ENCODE measurements at places on chromosomes 3 and 15.

DNA sequence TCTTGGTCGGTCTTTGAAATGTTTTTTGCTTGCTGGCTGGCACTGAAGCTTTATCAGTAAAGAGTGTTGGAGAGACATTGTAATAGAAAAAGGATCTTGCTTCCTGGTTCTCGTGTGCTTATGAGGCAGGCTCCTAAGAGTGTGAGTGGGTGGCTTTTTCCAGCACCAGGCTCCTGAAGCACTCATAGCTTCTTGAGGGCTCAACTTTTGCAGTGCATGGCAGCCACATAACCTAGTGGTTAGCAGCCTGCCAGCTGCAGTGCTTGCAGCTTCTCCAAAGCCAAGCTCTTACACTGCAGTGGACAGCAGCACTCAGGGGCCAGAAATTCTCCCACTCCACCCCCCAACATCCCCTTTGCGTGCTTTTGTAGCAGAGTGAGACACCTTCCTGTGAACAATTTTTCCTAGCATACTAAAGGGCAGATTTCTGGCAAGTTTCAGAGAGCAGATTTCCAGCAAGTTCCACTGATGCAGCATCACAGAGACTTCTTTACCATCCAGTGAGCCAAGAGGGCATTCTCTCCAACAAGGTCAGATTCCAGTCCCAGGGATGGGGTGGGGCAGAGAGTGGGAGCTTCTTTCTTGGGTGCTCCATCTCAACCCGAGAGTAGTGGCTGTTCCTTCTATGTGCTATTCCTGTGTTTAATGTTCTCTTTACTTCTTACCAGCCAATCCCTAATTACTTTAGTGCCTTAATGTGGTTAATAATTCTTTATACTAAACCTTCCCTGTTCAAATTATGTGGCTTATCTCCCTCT, 15.8 kb upstream of the ARHGEF26 start:
- DNase-seq, result no peak

GRCh38 chr3:3907023-3907422, 107.8 kb downstream of the LRRN1 start:
- DNase-seq, result no peak

DNA sequence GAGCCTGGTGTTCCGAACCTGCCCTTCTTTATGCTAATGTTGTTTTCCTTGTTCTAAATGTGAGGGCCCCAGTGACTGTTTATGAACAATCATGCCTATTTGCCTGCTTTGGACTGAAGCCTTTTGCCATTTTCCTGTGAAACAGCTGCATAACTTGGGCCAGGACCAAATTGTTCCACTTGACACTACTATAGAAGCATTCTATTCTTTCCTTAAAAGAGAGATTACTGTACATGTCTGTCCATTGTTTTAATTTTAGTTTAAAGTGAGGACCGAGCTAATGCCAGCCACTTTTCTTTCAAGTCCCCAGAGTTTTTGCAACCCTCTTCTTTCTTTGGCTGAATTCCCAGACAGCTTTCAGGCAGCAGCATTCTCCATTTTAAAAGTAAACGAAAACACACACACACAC, 980.3 kb downstream of the CADM2 start:
- no peak for DNase-seq

DNA sequence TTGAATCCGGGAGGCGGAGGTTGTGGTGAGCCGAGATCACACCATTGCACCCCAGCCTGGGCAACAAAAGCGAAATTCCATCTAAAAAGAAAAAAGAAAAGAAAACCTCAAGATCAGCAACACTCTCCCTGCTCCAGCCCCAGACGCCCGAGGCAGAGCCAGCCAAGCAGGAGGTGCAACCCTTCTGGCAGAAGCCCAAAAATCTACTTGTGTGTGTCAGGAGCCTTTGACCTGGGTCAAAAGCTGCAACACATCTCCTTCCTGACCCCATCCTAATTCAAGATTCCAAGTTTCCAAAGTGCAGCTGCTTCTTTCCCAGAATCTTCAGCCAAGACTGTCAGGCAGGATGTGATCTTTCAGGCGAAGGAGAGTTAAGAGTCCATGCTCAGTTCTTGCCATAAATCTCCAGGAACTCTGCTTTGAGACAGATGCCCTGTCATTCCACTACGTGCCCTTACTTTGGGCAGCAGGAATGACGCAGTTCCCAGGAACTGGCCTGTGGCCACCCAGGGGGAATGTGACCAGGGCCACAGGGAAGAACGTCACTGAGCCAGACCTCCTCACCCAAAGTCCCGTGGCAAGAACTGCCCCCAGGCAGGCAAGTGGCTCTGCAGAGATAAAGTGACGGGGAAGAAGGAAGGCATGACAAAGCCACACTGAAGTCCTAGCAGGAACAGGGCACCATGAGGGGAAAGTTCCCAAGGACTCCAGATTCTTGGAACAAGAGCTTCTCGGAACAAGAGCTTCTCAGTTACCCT, 39.4 kb downstream of the SH3BP5 start:
- DNase-seq, result no peak

- DNase-seq, result no peak
Observed at GRCh38 chr3:88824666-88825564, 282.5 kb upstream of the EPHA3 start.

DNA sequence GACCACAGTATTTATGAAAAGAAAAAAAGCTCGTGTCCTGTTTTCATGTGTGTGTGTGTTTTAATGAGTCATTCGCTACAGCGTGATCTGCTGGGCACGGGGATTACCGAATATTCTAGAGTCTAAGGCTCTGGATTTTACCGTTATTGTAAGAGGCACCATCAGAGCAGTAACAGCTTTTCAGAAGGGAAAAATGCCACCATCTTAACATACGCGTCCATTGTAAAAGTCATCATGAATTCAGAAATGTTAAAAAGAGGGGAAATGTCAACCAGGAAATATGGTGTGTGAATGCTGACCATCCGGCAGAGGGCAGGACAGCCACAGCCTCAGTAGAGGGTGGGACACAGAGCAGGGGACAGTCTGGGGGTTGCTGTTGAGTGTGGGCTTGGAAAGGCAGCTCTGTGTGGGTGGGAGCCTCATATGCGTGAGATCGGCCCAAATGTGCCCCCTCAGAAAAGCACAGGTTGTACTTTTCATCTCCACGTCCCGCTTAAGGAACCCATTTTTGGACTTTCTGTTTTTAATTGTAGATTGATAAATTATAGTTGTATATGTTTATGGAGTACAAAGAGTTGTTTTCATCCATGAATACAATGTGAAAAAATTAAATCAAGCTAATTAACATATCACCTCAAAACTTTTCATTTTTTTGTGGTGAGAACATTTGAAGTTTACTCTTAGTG, 69.6 kb downstream of the ASB7 start:
- no peak for DNase-seq

DNA sequence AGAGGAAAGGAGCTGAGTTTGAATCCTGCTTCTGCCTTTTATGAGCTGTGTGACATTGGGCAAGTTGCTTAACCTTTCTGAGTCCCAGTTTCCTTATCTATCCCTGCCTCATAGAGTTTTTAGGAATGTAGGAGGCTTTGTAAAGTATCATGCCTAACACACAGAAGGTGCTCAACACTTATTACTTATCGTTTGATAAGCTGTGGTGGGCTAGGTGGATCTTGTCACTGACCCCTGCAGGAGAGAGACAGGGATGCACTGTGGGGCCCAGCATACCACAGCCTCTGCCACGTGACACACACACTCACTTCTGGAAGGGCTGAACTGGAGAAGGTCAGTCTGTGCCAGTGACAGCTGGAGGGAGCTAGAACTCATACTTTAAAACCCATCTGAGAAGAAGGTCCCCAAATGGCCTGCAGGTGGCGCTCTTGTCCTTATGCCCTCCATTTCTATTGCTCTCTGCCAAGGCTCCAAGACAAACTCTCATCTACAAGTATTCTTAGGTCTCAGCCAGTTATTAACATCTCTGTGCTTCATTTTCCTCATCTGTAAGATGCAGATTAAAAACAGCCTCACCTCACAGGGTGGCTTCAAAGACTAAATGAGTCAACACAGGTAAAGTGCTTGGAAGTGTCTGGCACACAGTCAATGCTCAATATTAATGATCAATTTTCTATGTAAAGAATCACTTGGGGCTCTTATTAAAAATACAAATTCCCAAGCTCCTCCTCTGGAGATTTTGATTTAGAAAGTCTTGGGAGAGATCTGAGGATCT, 57.5 kb upstream of the HACD2 start:
- DNase-seq, result no peak

DNA sequence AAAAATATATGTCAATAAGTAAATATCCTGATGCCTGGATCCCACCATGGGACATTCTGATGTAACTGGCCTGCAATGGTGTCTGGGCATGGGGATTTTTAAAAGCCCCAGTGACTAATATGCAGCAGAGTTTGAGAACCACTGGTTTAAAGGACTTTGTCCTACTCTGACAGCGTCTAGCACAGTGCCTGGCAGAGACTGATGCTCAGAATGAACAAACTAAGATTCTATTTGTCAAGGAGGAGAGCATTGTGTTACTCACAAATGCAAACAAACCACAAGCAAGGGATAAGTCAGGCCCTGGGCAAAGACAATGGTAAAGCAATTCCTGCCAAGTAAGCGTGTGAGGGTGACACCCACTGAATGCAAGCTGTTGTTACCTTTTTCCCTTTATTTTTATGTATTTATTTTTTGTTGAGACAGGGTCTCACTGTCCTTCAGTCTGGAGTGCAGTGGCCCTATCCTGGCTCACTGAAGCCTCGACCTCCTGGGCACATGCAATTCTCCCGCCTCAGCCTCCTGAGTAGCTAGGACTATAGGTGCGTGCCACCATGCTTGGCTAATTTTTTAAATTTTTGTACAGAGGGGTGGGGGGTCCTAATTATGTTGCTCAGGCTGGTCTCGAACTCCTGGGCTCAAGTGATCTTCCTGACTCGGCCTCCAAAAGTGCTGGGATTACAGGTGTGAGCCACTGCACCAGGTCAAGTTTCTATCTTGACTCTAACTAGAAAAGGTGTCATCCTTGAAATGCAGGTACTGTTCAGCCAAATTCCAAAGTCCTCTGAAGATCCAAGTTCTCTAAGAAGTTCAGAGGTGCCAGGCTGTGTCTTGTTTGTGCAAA, 909 bp upstream of the GPD1L start:
- no peak for DNase-seq

- DNase-seq, result no peak
Observed at GRCh38 chr15:74132681-74133651, 2.6 kb downstream of the ISLR2 start.

DNA sequence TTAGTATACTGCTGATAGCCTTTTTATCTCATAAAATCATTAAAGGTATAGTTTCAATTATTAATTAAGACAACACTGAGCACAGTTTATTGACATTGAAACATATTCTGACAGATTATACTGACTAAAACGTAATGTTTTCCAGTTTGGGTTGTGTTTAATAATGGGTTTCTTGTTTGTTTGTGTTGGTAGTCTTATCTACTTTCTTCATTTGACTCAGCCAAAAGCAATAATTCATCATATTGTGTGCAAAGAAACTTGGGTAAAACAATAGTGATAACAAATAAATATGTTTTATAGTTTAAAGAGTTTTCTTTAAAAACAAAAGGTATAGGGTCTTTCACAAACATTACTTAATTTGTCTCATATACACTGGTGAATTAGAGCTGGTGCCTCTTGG, 629.2 kb upstream of the AGTR1 start:
- DNase-seq, result no peak

DNA sequence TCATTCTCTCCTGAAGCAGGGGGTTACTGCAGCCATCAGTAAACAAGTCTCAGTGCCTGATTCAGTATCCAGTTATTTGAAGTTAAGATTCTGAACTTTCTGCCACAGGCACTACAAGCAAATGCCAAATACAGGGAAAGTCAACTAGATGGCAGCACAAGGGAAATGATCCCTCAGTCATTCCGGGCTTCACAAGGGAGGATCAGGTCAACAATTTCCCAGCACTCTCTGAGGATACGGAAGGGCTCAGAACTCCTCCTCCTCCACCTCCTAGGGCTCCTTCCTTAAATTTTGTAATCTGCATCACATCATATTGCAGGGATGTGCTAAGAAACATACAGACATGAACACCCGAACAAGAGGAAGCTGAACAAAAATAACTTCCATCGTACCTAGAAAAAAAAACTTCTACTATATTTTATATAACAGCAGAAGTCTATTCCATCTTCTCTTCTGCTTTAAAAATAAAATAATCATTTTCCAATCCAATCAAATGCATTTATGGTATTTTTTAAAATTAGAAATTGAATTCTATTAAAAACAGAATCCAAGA, 187.1 kb downstream of the FMN1 start:
- no peak for DNase-seq

DNA sequence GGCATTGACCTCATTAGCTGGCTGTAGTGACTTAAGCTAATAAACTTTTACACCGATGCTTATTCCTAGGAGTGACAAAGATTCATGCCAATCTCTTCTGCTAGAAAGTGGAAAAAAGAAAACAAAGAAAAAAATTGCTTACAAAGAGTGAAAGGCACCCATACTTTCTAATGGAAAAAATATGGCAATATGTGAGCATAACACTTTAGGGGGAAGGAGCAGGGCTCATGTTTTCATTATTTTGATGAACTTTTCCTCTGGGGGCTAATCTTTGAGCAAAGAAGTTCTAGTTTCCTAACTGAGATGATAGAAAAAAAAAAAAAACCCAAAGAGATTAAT, 94.8 kb upstream of the THRB start:
- no peak for DNase-seq

DNA sequence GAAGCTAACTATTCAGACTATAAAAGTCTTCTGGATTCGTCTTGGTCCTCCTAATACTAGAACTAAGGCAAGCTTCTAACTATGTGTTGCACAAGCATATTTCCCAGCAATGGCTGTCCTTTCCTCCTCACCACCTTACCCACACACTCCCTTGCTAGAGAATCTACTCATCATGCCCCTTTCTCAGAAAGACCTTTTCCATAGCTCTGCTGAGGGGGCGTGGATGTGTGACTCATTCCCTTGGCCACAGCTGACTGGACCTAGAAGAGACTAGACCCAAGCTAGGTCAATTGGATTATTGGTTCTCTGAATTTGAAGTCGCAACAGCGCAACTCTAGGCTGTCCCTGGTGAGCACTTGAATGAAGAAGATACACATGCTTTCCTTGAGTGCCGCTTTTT, 47.1 kb downstream of the ERC2 start:
- no peak for DNase-seq

DNA sequence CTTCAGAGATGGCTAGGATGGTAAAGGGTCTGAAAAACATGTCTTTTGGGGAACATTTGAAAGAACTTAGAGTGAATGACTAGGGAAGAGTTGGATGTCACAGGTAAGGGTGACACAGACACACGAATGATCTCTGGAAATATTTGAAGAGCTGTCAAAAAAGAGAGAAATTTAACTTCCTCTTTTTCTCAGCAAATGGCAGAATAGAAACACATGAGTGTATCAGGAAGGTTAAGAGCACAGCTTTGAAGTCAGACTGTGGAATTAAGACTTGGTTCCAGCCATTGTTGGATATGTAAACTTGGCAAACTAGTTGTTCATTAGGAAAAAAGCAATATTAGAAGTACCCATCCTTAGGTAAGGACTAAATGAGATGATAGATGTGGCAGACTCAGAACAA, 117.7 kb downstream of the IMPG2 start:
- DNase-seq, result no peak

DNA sequence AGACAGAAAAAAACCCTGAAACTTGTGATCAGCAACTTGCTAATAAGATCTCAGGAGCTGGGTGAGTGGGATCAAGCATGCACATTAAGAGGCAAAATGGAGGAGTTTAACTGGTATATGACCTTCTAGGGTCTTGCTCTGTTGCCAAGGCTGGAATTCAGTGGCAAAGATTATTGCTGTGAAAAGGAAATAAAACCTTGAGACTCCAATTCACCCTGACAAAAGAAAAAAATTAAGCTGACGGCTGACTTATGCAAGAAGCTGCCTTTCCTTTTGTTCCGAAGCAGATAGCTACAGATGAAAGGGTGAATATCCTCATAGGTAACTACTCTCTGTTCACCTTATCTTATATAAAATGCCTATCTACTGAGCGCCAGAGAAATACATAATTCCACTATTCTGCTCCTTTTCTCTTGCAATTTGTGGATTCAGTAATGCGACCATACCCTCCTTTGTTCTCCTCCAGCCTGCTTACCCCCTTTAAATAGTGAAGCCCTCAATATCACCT, 68.9 kb downstream of the HERC1 start:
- DNase-seq, result no peak
